ENCODE measurements at places on chromosomes 4 and X. TPM values are rescaled to one million over a fixed set of nuclear protein-coding genes. Genes with fewer than 3 reads are reported as not detected.

POU3F4 gene
- not detected for total RNA-seq

ZDHHC15 gene
- total RNA-seq: 0.88 TPM

NXF2 gene
- not detected for total RNA-seq

CLDN22 gene
- total RNA-seq: not detected

ARR3 gene
- not detected for total RNA-seq

DNAJB14 gene
- total RNA-seq: 24.1 TPM

BCOR gene
- total RNA-seq: 42.9 TPM

TACR3 gene
- total RNA-seq: not detected

MAP3K15 gene
- not detected for total RNA-seq

ING2 gene
- 11.8 TPM for total RNA-seq

AVPR2 gene
- total RNA-seq: not detected

RASL11B gene
- total RNA-seq: 1.9 TPM

MGAT4D gene
- total RNA-seq: not detected
